ENCODE measurements at places on chromosomes 11 and 22.

- peak; percentile 67 for DNase-seq
Observed at GRCh38 chr22:23781511-23782183, 5.1 kb upstream of the SMARCB1 start.

GRCh38 chr22:33380789-33381530 lies 322.8 kb upstream of the SYN3 start:
- DNase-seq = peak; percentile 95

GRCh38 chr11:75155570-75156422 lies 4.9 kb downstream of the SLCO2B1 start:
- DNase-seq = no peak

- DNase-seq = no peak
Observed at GRCh38 chr11:2767801-2768200, 68.0 kb upstream of the KCNQ1OT1 start.

- DNase-seq = no peak
Observed at GRCh38 chr22:28874811-28875320, 8.5 kb upstream of the ZNRF3 start.

DNA sequence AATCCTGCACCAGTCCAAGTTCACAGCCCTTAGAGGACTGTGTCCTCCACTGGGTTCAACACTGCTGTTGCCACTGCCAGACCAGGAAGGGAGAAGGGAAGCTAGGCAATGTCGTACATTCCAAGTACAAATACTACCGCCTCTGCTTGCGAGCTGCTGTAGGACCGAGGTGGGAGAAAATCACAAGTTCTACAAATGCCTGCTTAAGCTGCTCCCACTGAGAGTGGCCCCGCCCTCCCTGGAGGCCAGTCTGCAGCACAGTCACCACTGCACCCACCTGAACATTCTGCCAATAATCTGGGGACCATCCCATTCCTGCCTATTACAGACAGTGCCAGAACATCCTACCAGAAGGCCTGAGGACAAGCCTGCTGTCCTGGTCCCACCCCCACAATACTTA lies 707.5 kb upstream of the ANO5 start:
- DNase-seq = no peak

GRCh38 chr11:17741487-17741886 lies 6.9 kb downstream of the KCNC1 start:
- no peak for DNase-seq

GRCh38 chr22:42819412-42820044 lies 37.5 kb downstream of the ARFGAP3 start:
- no peak for DNase-seq

GRCh38 chr11:34682825-34683224 lies 61.9 kb downstream of the EHF start:
- DNase-seq = peak; percentile 64

- DNase-seq = no peak
Observed at GRCh38 chr22:46909237-46910030, 147.0 kb downstream of the TBC1D22A start.

GRCh38 chr22:42227435-42227834 lies 43.0 kb downstream of the TCF20 start:
- DNase-seq = no peak

- DNase-seq = no peak
Observed at GRCh38 chr11:16127732-16128131, 228.6 kb downstream of the SOX6 start.

- no peak for DNase-seq
Observed at GRCh38 chr11:11253497-11253896, 99.6 kb downstream of the CSNK2A3 start.

DNA sequence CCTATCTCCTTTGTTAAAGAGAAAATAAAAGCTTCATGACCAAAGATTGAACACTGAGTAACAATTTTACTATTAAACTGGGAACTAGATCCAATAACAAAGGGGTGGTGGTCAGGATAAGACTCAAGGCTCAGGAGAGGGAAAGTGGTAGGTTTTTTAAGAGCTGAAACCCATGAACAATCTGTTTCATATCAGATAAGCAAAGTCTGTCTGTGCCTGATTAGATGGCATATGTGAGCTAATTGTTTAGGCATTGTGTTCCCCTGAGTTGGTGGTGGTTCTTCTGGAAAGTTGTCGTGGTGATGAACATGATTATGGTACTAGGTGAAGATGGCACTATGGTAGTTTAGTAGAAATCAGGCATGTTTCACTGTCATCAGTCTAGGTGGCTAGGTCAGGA lies 24.4 kb downstream of the USP47 start:
- DNase-seq = no peak

- no peak for DNase-seq
Observed at GRCh38 chr11:19508165-19508564, 204.5 kb upstream of the NAV2 start.

GRCh38 chr22:46448333-46448732 lies 89.1 kb downstream of the CELSR1 start:
- no peak for DNase-seq

DNA sequence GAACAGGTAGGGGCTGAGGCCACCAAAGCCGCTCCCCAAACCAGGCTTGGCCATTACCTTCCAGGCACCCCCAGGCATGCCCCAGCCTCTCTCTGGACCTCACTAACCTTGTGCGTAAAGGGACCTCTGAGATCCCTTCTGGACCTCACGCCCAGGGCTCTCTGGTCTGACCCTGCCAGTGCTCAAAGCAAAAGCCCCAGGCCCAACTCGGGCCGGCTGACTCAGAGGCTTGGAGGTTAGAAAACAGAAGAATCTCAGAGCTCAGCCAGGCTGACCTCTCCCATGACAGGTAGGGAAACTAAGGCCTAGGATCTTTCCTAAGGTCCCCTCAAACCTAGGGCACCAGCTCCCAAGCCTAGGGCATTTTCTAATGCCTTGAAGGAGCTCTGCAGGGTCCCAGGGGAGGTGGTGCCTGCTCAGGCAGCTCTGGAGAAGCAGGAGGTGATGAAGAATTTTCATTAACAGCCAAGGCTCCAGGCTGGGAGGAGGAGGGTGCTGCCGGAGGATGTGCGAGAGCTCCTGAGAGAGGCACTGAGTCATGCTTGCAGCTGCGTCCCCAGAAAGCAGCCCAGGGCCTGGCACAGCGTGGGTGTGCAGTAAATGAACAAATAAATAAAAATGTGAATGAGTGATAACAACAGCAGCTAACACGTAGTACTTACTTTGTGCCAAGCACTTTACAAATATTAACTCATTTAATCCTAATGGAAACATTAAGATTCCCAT lies 25.6 kb downstream of the ARRB1 start:
- peak; percentile 82 for DNase-seq
